ENCODE measurements at places on chromosomes 2 and 18.
A peak's percentile ranks its signal among the peaks of the same experiment; 100 is the strongest.

DNA sequence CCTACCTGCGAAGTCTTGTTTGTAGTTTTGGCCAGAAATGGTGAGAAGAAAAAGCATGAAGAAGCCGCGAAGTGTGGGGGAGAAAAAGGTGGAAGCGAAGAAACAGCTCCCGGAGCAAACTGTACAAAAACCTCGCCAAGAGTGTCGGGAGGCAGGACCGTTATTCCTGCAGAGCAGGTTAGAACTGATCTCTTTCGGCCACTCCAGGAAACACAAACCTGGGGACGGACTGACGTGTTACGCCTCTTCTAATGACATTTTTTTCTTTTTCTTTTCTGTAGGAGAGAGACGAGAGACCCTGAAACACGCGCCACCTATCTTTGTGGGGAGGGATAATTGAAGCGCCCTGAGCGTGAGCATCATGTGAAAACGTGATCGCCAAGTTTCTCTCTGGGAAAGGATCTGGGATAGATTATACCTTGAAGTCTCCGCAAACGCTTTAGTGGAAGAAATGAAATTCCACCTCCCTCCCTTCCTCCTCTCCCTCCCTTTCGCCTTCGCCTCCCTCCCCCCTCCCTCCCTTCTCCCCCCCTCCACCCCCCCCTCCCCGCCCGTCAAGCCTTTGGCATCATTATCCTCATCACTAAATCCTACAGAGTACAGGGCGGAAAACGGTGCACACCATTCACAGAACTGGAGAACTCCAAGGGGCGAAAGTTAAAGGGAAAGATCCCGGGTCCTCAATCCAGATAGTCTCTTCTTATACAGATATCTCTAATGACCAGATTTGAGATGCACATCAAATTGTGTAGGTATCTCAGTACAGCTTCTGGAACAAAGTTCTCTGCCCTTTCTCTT is at the start of gene ZEB2:
Gene ZEB2, minus strand, starts transcription at position 186 of the 798 bp plus-strand sequence. CDS start 2,769 bp downstream, outside the sequence.
- peak; percentile 29 for DNase-seq

DNA sequence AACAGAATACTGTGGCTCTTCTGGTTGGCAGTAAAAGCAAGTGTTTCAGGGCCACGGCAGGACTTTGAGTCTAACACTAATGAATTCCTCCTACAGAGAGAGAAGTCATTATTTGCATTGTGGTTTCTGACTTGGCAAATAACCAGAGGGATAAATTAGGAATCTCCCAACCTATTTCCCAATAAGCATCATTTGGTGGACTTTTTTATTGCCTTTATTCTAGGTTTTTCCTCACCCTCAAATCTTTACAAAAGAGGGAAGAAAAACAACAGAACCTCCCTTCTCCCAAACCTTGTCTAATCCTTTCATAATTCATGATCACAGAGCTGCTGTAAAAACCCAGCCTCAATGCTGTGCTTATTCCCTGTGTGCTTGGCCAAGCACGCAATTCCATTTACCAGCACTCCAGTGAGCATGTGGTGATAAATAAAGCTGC is 179.7 kb downstream of the AGPS start:
- DNase-seq: no peak

DNA sequence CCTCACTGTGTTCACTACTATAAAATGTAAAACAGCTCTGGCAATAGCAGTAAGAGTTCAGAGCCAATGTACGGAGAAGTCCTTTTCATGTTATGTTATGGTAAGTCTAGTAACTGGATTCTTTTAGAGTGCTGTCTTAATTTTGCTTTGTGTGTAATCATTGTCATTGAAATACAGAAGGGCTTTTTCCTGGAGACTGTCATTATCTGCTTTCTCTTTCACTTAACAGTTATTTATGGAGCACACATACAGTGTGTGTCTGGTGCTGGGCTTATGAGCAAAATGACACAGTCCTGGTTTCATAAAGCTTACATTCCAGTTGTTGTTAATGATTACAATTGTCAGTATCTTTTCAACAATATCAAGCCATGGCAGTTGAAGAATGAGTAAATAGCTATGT is 95.5 kb downstream of the CCDC102B start:
- no peak for DNase-seq

DNA sequence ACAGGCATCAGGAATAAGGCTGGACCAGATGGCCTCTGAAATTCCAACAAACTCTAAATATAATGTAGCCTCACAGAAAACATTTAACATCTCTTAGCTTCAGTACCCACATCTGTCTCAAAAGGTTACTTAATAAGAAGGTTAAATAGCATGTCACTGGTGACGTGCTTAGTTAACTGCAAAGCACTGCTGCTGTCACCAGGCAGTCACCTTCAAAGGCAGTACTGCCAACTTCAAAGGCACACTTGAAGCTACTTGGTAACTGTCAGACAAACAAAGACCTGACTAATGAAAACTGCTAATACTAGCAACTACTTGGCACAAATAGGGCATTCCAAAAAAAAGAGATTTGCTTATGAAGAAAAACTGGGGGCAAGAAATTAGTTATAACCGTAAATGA is 36.2 kb downstream of the EPG5 start:
- no peak for DNase-seq

DNA sequence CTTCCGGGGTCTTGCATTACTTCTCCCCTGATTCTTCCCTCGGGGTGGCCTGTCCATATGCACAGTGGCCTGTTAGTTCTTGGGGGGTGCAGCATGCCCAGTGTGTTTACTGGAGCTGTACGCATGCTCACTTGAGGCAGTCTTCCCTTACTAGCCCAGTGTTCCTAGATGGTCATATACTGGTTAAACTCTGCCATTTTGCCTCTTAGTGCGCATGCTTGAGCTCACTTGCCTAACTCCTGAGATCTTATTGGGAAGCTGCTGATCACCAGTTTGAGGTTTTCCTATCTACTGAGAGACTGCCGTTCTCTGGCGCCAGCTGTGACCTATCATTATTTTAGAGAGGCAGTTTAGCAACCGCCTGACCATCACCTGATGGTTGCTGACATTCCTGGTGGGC is 571.2 kb downstream of the ADCYAP1 start:
- no peak for DNase-seq

DNA sequence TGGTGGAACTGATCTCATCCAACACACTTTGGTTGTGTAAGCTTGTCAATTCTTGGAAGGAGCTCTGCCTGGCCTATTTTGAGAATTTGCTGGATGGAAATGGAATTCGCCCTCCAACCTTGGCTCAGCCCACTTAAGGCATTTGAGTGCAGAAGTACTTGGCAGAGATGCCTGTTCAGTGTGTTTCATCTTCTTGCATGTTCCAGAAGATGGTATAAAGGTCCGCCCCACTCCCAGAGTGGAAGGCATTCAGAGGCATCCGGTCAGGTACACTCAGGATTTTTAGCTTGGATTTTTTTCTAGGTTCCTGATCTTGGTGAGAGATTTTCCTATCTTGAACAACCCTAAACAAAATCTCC is 61.3 kb upstream of the TXNDC2 start:
- DNase-seq: no peak
